ENCODE measurements at places on chromosomes 16 and 17. TPM values are rescaled to one million over a fixed set of nuclear protein-coding genes. Genes with fewer than 3 reads are reported as not detected.

ADGRG3 gene
- total RNA-seq = not detected

ADAD2 gene
- not detected for total RNA-seq

CTRB2 gene
- not detected for total RNA-seq

- peak; percentile 78 for DNase-seq
Measured at GRCh38 chr17:29240968-29241963, 5.4 kb upstream of the CRYBA1 start.

GRCh38 chr16:20320178-20320577 lies 7.1 kb downstream of the GP2 start:
- no peak for DNase-seq

GRCh38 chr17:12580640-12581039 lies 85.0 kb upstream of the MYOCD start:
- no peak for DNase-seq

- no peak for DNase-seq
Measured at GRCh38 chr17:13537871-13538643, 63.7 kb downstream of the HS3ST3A1 start.

- no peak for DNase-seq
Measured at GRCh38 chr16:84396537-84397008, 28.2 kb downstream of the ATP2C2 start.

DNA sequence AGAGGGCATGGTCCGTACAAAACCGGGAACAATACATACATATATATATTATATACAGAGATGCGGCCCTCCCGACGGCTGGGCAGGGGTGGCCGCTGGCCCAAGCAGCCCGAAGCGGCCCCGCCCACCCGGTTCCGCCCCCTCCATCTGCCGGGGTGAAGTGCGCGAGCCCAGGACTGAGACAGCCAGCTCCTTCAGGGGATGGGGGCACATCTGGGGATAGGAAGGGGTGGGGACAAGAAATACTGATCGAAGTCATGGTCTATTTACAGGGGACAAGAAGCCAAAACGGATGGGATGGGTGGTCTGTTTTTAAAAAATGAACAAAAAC lies 3.8 kb upstream of the SAMD14 start:
- DNase-seq = no peak

- DNase-seq = no peak
Measured at GRCh38 chr17:41296846-41297245, 5.8 kb downstream of the KRTAP29-1 start.

DNA sequence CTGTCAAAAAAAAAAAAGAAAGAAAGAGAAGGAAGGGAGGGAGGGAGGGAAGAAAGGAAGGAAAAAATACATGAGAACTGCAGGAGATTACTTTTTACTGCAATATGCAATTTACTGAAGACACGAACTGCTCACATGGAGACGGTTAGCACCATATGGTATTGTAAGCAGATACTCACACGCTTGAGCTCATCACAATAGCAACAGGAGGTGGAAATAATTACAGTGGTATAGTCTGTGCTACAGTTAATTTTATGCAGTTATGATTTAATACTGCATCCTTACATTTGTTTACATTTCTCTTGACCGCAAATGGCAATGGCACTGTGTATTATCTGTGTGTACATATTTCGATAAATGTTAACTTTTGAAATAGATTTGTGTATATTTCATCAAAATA lies 21.4 kb upstream of the SLC46A1 start:
- DNase-seq = no peak

- DNase-seq = no peak
Measured at GRCh38 chr17:41873559-41874292, 8.5 kb upstream of the KLHL11 start.

DNA sequence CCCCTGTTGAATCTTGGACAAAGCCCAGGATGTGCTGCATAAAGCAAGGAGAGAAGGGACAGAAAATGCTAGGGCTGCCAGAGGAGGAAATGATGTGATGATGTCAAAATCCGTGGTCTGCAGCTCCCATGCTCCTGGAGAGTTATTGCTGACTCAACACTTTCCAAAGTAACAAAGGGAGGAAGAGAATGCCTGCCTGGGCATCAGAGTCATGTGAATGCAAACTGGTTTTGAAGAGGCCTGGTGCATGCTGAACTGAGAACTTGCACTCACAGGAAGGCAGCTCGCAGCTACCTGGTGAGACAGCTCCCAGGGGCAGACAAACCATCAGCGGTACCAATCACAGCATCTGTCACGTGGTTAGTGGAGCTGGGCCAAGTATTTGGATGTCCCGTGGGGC lies 2.8 kb downstream of the MARVELD3 start:
- no peak for DNase-seq

DNA sequence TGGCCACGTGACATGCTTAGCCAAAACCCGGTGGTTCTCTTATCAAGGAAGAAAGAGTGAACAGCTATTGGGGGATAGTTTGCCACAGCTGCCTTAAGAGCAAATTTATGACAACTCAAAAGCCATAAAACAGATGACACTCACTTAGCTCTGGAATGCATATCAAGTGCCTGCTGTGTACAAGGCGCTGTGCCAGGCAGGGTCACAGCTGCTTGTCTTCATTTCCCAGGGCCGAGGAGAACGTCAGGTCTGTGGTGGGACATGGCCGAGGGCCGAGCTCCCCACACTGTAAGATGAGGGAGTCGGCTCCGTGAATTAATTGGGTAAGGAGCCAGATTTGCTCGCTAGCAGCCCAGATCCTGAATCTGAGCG lies 14.0 kb downstream of the EEF2K start:
- DNase-seq = no peak

DNA sequence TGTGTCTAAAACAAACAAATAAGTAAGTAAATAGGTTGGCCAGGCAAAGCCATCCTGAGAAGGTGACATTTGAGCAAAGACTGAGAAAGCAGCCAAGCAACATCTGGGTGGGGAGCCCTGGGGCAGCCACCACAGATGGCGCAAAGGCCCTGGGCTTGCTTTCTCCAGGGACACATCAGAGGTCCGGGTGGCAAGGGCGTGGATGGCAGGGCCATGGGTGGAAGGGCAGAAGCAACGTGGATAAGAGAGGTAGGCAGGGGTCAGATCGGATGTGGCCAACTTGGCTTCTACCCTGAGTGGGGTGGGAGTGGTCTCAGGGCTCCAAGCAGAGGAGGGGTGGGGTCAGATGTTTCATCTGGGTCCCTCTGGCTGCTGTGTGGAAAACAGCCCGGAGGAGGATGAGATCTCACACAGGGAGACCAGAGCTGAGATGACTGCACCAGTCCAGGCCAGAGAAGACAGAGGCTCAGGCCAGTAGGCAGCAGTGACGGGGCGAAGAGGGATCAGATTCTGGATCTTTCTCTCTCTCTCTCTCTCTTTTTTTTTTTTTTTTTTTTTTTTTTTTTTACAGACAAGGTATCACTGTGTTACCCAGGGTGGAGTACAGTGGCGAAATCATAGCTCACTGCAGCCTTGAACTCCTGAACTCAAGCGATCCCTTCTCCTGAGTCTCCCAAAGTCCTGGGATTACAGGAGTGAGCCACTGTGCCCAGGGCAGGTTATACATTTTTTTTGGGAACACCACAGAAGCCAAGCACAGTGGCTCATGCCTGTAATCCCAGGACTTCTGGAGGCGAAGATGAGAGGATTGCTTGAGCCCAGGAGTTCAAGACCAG lies 6.1 kb upstream of the SPN start:
- DNase-seq = no peak

DNA sequence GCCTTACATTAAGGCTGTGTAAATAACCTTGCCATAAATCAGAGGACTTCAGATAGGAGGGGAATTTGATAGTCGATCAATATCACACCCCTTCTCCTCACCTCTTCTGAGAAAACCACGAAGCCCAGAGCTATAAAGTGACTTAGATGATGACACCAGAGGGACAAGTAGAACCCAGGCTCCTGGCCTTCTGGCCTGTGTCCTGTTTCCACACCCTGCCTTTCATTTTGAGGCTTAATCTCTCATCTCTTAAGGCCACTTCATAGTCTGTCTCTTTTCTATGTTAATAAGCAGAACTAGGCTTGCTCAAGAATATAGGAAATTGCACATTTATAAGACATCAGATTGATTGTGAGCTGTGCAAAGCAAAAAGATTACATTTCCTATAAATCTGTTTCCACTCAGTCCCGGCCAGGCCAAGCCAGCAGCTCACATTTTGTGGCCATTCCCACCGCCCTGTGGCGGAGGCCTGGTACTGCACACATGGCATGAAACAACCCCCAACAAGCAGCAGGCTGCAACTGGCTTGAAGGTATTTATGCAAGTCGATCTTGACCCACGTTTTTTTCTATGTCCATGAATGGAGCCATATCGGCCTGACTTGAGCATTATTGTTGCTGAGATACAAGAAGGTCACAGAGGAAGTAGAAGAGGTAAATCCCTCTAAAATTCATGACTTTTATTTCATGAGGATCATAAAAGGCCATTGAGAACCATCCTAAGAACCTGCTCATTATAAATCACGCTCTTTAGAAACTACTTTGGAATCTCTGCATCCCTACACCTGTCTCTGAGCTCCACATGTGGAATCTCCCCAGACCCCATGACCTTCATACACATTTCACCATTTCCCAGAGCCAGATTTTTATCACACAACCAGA lies 93.7 kb downstream of the PMP22 start:
- peak; percentile 77 for DNase-seq
